ENCODE measurements at places on chromosomes 13 and 19. TPM values are rescaled to one million over a fixed set of nuclear protein-coding genes. Genes with fewer than 3 reads are reported as not detected.

Gene PPP1R37
- 21.5 TPM for total RNA-seq

Gene ZNF468
- 18.5 TPM for total RNA-seq

Gene RASAL3
- total RNA-seq, result 220 TPM

Gene RPL36
- total RNA-seq, result 692 TPM

Gene MBD3L3
- not detected for total RNA-seq

All from T-helper 1 cell treated with Interleukin-12 subunit alpha and Interleukin-12 subunit beta and Interleukin-4 antibody, amounts not matched to agents 30 ng/mL and 1 ng/mL, for 36 hours (primary cell).